ENCODE measurements at places on chromosomes 13 and 19.

DNA sequence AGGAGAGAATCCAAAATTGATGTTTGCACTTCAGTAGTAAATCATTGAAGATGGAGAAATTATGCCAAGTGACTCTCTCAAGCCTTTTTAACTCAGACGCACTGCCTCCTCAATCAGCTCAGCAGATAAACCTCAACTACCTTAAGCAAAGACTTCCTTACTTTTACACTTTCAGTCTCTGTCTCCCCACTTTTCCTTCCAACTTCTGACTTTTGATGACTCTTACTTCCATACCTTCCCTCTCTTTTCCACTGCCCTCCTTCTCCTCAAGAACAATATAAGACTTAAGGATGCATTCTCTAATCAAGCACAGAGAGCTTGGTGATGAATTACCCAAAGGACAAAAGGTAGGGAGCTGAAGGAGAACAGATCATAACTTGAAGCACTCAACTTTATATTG lies 4.8 kb upstream of the DACH1 start:
- no peak for DNase-seq

- DNase-seq = no peak
Observed at GRCh38 chr19:50266041-50266440, 62.6 kb downstream of the MYH14 start.

DNA sequence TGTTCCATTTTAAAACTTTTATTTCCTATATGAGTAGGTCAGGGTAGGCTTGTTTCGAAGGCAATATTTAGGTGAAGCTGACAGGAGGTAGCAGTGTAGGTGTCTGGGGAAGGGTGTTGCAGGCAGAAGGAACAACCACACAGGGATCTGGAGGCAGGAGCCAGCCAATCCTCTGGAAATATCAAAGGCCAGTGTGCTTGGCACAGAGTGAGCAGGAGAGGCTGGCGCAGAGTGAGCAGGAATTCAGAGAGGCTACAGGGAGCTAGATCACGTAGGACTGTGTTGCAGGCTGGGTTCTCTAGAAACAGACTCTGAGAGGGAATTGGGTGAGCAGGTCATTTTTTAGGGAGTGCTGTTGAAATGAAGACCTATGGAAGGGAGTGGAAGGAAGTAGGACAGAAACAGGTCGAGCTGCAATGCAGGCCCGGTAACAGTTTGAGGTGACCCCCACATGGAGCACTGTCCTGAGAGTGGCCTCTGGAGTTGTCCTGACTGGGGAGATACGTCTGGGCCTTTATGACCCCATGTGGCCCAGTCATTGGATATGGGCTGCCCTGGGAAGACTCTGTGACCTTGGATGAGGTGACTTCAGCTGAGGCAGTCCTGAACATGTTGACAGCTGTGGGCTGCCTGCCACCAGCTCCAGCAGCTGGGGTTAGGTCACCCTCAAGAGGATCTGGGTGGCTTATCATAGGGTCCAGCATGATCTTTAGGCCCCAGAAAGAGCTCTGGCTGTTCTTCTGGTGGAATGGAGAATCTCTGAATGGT lies 51.7 kb downstream of the ERCC5 start:
- no peak for DNase-seq

GRCh38 chr19:33443638-33444561 lies 70.4 kb downstream of the CEBPG start:
- DNase-seq = no peak

DNA sequence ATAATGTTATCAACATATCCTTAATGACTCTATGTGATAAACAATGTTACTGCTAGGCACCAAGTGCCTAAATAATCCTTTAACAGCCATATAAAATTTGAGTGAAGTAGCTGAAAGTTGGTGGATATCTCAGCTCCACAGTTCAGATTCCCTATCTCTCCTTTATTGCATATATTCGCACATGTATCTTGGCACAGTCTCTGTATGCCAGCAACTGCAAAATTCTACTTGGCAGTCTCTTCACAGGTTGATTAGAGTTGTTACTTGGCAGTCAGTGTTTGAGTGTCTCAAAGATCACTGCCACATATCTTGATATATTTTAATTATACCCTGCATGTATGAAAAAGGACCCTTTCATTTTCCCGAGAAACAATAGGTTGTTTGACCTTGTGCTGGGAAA lies 879.3 kb downstream of the OLFM4 start:
- no peak for DNase-seq

- DNase-seq = no peak
Observed at GRCh38 chr13:40345654-40346372, 320.6 kb downstream of the FOXO1 start.

DNA sequence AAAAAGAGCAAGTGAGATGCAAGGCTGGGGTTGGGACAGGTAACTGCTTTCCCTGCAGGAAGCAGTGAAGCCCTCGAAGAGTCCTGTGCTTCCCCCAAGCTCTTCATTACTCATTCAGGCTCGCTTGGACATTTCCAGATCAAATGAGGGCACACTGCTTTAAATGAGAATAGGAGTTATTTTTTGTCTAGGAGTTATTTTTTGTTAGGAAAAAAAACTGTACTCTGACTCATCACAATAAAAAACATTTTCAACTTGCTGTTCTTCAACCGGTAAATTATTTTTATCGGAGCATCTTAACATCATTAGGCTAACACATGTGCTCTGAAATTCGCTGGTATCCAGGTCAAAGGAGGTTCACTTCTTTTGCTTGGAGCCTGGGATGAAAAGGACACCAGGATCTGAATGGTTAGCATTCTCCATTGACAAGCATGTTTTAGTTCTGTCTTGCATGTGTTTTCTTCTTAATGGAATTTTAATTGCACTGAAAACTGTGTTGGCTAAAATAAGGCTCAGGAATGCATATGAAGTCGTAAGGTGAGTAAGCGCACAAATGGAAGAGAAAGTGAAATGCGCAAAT lies 80.7 kb upstream of the STK24 start:
- no peak for DNase-seq
